ENCODE measurements at places on chromosomes 3 and 15.

- DNase-seq: no peak
Measured at GRCh38 chr3:160141485-160142185, 83.6 kb upstream of the C3orf80 start.

DNA sequence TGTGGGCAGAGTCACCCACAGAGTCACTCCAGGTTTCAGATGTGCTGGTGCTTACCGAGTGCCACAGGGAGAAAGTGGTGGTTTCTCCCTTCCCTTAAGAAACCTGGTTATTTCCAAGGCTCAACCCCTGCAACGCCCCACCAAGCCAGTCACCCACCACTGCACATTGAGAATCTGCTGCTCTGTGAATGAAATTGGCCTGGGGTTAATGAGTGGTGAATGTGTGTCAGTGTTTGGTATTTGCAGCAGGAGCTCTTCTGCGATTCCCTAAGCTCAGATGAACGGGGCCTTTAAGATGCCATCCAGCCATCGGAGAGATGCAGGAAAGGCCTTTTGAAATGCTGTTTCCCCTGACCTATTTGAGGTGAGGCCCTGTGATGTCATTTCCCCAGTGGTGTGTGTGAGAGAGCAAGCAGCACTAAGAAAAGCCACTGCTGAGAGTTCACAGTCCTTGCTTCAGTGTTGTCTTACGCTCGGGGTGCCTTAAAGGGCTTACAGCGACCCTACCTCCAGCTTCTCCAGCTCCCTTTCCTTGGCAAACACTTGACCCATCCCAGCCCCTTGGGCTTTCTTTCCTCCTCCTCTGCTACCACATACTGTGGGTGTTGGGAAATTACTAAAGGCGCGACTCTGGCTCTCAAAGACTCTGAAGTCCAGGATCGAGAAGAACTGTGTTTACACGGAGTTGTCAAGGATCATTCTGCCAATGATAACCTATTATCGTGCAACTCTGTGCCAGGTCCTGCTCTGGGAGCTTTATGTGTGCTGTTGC, 68.9 kb downstream of the SMAD3 start:
- no peak for DNase-seq

DNA sequence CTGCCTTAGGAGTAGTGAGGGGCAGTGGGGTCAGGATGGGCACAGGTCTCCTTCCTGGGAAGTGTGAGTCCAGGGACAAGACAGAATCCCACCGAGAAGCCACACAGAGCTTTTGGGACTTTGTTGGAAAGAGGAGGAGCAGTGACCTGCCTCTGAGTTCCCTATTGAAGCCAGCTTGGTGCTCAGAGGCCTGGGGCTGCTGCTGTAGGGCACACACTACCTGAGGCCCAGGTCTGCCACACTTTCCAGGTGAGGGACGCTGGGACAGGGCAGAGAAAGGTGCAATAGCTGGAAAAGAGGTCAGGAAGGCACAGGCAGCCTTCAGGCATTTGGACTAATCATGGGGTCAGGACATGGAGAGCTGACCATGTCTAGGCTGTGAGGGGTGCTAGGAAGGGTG, 67.7 kb downstream of the SCN5A start:
- no peak for DNase-seq

- DNase-seq: peak; percentile 65
Measured at GRCh38 chr15:63332367-63333124, 49.1 kb downstream of the CA12 start.
